ENCODE measurements at places on chromosomes 5 and 9.

GRCh38 chr9:73239570-73240265 is 88.1 kb downstream of the ANXA1 start:
- DNase-seq, result no peak

DNA sequence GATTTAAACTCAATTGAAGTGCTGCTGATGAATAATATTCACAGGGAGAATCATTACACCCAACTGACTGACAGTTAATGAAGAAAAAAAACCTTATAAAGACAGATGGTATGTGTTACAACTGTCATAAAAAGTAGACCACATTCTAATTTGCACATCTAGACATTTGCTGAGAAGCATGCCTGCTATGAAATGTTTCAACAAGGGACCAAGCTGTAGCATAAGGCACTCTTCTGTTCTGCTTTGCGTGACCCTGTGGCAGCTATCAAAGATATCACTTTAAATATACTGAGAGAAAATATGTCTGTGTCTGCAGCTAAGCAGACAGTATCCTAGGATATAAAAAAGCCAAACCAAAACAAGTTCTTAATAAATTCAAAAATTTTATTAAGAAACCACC is 153.7 kb downstream of the TMEM232 start:
- no peak for DNase-seq

DNA sequence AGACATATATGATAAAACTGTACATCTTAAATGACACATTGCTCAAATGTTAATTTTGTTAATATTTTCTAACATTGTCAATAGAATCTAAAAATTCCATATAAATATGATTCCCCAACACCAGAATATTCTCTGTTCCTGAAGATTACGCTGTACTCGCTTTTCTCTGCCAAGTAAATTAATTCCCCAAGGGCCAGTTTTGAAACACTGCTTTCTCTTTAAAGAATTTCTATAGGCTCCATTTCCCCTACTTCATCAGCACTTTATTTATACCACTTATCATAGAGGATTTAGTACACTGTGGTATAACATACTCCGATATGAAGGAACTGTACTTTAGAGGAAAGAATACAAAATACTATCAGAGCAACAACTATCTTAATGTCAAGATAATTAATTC is 101.4 kb upstream of the ACOT12 start:
- DNase-seq, result no peak

DNA sequence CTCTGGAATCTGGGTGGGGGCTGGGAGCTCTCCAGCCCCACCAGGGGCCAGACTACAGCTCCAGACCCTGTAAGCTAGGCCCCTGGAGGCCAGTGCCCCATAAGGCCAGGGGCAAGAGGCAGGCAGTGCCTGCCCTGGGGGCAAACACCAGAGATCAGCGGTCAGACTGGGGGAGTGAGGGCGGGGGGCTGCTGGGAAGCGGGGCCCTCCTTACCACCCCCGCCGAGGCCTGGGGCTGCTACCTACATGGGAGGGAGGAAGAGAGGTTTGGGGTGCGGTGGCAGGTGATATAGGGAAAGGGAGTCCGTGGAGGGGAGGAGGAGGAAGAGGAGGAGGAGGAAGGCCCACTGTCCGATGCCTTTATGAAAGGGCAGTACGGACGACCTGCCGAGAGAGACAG is 12.7 kb downstream of the PRR7 start:
- DNase-seq, result no peak

DNA sequence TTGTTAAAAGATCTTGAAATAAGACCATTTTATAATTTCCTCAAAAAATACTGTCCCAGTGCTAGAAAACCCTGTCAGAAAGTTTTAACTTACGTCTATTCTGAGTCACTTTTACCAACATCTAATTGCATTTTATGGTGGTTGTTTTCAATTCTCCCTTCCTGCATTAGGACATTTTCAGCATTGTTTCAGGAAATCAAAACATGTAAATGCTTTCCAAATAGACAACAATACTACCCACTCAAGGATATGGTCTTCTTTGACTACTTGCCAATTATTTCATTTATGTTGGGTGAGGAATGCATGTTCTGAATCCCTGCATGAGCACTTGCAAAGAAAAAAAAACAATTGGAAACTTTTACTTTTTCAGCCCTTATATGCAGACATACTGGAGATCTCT is 284.6 kb upstream of the PDE4D start:
- no peak for DNase-seq

- DNase-seq, result no peak
Measured at GRCh38 chr9:37715260-37715659, 38.3 kb upstream of the TRMT10B start.

DNA sequence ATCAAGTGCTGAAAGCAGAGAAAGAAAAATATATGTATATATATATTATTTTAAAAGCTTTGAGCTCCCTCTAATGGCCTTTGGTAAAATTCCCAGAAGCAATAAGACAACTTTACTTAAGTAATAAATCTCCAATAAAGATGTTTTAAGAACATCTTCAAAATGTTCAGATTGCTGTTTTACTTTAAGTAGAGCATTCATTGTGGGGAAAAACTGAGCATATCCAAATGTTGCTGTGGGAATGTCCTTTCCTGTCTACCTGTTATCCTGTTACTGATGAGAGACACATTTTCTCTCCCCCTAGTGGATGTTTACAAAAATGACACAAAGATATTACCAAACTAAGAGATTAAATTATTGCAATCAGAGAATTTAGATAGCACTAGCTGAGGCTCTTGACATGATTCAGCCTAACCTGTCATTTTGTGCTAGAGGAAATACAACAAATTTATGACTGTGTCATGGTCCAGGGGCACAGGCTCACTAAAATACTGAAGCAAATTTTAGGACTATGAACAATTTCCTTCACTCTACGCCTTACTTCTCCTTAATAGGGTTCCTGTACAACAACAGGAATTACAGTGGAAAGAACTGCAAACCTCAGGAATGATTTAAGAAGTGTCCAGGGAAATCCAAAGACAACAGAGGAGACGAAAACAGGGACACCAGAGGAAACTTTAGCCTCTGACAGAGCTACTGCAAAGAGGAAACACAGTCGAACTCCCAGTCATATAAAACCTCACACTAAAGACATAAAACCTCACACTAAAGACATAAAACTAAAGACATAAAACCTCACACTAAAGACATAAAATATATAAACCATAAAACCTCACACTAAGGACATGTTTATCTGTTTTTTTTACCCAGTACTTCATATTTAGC is 24.3 kb upstream of the PRRC1 start:
- no peak for DNase-seq

DNA sequence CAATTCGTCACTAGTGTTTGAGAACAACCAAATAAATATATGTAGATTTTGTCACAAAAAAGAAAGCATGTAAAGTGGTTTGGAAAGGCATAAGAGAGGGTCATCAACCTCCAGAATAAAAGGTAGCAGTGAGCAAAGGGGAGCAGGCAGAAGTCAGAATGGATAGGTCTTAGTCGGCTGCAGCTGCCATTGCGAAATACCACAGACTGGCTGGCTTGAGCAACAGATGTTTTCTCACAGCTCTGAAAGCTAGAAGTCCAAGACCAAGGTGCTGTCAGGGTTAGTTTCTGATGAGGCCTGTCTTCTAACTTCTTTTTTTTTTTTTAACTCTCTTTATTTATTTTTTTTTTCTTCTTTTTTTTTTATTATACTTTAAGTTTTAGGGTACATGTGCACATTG is 208.1 kb upstream of the PIK3R1 start:
- no peak for DNase-seq

DNA sequence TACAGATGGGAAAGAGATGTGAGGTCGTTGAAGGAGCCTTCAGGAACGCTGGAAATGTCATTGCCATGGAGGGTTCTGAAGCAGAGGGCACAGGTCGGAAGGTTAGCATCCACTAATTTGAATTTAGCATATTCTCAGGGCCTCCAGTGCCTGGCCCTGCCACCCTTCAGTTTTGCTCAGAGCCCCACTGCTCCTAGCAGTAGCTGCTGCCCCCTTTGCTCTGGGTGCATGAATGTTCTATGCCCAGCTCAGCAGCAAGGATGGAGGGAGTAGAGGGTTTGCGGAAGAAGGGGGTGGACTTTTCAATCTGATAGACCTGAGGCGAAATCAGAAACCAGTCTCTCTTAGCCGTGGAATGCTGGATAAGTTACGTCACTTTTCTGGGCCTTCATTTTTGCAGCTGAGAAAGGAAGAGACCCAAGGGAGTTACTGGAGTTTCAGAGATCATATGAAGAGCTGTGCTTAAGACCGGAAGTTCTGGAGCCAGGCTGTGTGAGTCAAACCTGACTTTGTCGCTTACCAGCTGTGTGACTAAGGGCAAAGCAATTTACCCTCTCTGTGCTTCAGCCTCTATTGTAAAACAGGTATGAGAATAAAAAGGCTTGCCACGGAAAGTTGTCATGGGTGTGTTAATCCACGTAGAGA is 133.2 kb upstream of the PANK3 start:
- DNase-seq, result no peak

- DNase-seq, result no peak
Measured at GRCh38 chr5:156401804-156402203, 74.8 kb downstream of the SGCD start.

- DNase-seq, result no peak
Measured at GRCh38 chr5:142830241-142831008, 60.2 kb downstream of the ARHGAP26 start.

DNA sequence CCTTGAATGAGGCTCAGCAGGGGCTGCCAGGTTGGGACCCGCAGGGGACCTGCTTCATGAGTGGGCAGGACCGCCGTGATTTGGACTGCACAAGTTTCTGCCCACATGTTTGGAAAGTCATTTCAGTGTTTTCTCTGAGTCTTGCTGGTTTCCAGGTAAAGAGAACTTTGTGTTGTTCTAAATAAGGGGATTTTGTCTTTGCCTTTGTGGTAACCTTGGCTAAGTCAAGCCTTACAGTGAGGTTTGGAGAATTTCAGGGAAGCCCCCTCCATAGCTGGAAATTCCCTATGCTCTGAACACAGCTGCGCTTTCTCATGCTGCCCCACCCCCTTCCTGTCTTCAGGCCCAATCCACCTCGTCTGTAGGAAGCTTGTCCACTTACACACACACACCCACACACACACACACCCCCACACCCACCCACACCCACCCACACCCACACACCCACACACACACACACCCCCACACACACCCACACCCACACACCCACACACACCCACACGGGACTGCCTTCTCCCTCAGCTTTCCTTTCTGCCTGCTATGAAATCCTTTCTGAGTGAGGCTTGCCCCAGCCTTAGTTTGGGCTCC is 270.1 kb downstream of the HSPA4 start:
- no peak for DNase-seq

DNA sequence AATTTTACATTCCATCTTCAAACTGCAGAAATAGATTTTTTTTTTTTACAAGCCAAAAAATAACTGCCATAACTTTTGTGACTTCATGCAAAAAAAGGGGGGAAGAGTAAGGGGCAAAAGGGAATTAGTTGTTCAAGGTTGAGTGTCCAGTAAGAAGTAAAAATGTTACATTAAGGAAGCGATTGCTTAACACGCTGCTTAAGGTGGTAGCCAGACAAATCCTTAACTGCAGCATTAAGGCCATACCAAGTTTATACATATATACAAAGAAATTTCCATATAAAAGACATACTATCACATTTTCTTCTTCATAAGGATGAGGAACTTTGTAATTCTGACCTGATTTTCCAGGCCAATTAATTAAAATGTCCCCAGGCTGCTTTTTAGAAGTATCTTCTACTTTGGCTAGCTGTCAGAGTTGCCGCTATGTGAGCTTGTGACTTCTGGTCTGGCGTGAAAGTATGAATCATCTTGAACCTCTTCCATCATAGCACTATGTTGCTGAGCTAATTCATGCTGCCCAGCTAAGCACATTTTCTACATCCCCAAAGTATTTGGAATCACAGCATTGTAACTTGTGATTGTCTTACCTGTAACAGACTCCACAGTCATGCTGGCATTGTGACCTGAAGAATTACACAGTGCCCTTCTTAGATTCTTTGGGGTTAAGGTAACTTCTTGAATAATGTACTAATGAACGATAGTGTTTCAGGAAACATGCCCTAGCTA is 40.0 kb downstream of the G3BP1 start:
- DNase-seq, result no peak

- DNase-seq, result no peak
Measured at GRCh38 chr5:165143741-165144140, 1638.3 kb downstream of the MAT2B start.

GRCh38 chr5:40781843-40782409 is 16.2 kb downstream of the PRKAA1 start:
- no peak for DNase-seq

DNA sequence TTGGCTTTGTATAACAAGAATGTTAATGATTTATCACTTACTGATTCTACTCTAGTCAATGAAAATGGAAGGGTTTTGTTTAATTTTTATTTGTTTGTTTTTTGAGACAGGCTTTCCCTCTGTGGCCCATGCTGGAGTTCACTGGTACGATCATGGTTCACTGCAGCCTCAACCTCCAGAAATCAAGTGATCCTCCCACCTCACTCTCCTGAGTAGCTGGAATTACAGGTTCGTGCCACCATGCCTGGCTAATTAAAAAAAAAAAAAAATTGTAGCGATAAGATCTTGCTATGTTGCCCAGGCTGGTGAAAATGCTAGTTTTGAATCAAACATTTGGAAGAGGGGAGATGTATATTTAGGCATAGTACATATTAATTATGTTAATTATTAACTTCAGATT is 209.4 kb downstream of the NFIB start:
- DNase-seq, result no peak

Measured in GM12891 (cell line).